ENCODE measurements at places on chromosomes 7 and 10.

DNA sequence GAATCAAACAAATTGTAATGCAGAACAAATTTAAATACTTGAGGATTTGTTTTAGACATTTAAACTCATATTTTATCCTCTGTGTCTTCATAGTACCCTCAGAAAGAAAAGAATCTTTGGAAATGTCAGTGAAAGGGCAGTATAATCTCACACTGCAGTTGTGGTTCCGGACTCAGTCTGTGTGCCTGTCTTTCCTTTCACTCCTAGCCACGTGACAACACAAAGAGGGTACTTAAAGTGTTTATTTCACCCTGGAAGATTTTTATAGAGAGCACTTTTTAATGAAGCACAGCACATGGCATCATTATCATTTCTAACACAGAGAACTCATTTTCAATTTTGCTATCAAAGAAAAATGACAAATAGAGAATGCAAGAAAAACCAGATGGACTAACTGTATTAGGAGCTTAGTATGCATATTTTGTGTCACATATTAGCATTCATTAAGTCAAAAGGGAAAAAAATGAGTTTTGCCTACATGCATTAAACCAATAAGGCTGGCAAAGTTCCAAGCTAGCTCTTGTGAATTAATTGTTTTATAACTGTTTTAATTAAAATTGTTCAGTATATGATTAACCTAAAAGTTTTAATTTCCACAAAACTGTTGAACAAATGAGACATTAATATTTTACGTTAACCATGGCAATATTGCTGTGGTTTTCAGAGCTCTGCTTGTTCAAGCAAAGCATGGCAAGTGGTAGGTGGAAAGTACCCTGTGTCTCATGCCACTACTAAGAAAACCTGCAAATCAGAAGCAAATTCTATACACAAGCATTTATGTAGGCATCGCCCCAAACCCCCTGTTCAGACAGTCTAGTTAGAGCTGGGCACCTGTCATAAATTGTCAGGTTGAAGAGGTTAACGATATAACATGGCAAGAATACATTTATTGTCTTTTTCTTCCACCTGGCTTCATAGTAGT, 65.9 kb downstream of the AUTS2 start:
- no peak for DNase-seq

DNA sequence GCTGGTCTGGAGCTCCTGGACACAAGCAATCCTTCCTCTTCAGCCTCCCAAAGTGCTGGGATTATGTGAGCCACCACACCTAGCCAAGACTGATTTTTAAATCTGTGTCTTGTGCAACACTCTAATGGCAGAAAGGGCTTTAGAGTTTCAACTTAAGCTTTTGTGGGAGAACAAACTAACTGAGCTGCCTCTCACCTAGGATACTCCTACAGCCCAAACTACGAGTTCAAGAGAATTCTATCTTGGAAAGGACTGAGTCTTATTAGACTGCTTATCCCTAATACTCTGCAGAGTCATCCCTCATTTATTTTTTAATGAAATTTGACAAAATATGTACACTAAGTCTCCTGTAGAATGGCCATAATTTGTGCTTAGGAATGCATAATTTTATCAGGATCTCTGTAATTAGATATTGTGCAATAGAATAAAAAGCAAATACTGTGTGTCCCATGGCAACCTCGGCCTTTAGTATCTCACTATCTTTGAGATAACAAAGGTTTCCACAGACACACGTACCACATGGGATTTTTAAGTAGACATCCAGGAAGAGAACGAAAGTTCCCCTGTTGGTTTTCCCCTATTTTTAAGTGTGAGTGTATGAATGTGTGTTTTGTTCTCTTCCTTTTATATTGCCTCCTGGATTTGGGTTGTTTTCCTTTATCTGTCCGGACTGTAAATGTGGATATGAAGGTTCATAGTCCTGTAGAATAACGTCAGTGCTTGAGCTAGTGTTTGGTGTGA, 199.4 kb upstream of the TCF7L2 start:
- DNase-seq = no peak

DNA sequence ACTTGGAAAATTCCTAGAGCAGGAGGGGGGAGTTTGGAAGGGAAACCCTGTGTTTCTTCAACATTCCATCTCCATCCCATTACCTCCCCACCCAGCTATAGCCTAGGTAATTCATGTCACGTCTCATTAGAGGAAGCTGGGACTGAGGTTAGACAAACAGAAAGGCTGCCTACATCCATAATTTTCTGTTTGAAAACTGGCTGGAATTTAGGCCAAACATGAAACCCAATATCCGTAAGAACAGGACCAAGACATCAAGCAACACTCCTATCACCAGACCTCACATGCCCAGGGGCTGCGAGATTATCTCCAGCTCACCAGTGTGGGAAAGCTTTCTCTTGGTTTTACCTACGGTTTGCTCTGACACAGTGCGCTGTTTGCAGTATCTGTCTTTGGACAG, 316.3 kb downstream of the FRMD4A start:
- DNase-seq = no peak

DNA sequence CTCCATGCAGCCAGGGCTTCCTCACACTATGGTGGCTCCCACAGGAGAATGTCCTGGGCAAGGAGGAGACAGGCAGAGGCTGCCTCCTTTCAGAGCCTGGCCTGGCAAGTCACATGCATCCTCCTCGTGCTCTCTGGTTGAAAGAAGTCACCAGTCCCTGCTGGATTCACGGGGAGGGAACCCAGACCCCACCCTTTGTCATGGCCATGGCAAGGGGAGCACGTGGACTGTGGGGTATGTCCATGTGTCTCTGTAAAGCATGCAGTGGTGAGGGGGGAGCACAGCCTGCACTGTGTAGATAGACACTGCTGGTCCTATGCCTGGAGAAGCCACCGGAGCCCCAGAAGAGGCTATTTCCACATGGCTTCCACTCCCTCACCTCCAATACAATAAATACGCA, 225.0 kb downstream of the TCERG1L start:
- no peak for DNase-seq

GRCh38 chr7:85833066-85833465, 646.2 kb upstream of the SEMA3D start:
- DNase-seq = no peak

- DNase-seq = no peak
These were observed 690.8 kb upstream of the FZD8 start for GRCh38 chr10:36332926-36333325.

GRCh38 chr7:96968981-96969380, 36.4 kb upstream of the DLX6 start:
- no peak for DNase-seq

DNA sequence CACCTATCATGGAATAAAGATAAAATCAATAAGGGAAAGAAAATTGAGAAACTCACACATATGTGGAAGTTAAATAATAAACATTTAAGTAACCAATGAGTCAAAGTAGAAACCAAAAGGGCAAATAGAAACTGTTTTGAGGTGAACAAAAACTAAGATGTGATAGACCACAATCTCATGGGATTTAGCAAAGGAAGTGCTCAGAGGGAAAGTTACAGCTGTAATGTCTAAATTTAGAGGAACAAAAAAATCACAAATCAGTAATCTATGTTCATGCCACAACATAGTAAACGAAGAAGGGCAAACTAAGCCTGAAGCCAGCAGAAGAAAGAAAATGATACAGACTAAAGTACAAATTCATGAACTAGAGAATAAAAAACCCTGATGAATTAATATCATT, 16.3 kb downstream of the CYP3A4 start:
- DNase-seq = no peak

- DNase-seq = no peak
These were observed 27.6 kb upstream of the GARS1 start for GRCh38 chr7:30567081-30567480.

GRCh38 chr10:21532694-21533466, 1.2 kb upstream of the MLLT10 start:
- DNase-seq = no peak

GRCh38 chr7:152424348-152425108, 11.3 kb downstream of the KMT2C start:
- no peak for DNase-seq

- DNase-seq = no peak
These were observed 23.1 kb downstream of the TCAF1 start for GRCh38 chr7:143878884-143879283.

GRCh38 chr10:1049425-1049958, 573 bp upstream of the IDI1 start:
- no peak for DNase-seq

DNA sequence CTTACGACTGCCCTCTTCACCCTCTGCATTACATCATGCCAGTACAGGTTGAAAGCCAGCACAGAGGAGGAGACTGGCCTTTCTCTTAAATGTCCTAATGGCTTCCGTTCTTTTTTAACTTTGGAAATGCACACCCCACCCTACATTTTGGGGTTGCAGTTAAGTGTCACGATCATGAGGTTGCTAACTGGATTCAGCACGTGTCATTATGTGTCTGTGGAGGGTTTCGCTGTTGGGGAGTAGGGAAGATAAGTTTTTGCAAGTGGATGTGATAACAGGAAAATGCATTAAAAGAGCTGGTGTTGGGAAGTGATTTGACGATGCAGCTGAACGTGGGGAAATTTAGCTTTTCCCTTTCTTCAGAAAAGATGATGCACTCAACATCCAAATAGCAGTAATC, 135.9 kb downstream of the LRRC4 start:
- no peak for DNase-seq

DNA sequence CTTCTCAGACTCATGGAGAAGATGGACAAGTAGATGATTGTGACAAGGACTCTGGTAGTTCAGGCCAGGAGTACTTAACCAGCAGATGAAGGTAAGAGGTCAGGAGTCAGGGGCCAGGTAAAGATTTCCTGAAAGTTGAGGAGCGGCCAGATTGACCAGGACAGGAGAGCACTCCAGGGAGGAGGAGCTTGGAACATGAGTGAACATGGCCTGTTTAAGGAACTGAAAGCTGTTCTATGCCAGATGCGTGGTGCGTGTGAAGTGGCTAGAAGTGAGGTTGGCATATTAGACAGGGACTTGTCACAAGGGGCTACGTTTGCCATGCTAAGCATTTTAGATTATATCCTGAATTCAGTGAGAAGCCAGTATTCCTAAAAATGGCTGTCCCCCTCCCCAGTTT, 157.2 kb downstream of the WNT2 start:
- DNase-seq = no peak

DNA sequence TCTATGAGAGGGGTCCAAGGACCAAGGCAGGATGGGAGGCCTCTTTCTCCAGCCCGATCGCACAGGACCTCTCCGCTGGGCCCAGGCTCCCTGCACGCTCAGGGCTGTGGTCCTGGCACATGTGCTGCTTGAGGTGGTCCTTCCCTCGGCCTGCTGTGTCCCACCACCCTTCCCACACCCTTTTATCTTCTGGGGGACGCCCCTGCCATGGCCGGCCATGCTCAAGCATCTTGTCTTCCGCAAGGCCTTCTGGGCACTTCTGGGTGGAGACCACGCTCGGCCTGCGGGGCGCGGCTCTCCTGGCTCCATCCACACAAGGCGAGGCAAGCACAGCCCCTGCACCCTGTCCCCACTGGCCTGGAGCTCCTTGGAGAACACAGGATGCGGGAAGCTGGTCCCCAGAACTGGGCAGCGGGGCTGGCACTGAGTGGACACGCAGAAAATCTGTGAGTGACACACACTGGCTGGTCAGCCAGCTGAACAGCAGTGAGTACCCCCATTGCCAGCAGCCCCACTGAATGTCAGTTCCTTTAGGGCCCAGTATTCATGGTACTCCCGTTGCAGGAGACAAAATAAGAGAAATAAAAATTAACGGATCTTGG, 115.9 kb downstream of the TCERG1L start:
- DNase-seq = no peak

DNA sequence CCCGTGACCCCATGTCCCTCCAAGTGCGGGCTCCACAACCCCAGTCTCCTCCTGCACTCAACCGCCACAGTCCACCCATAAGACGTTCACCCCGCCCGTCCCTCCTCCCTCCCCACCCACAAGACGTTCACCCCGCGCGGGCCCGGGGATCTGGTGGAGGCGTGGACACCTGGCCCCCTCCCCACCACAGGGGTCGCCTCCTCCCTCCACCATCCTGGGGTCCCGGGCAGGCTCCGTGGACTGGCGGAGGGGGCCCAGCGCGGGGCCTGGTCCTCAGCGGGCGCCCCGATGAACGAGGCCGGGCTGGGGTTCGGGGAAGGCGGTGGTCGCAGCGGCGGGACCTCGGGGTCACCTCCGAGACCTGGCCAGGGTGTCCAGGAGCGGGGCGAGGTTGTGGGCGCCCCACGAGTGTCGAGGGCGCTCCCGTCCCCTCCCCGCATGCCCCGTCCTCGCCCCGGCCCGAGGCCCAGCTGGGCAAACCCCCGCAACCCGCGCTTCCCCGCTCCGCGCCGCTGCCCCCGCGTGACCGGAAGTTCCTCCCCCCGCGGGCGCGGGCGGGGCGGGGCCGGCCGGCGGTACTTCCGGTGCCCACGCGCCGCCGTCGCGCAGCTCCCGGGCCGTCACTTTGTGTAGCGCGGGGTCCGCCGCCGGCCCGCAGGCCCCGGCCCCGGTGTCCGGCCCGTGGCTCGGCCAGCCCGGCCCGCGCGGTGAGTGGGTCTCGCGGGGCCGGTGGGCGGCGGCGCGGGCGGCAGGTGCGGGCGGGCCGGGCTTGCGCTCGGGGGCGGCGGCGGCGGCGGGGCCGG, at the start of gene ZNF316:
Gene ZNF316 (plus strand): TSS at position 578 of the 803 bp plus-strand sequence. CDS start 5,092 bp downstream, outside the sequence.
- DNase-seq = peak; percentile 55

DNA sequence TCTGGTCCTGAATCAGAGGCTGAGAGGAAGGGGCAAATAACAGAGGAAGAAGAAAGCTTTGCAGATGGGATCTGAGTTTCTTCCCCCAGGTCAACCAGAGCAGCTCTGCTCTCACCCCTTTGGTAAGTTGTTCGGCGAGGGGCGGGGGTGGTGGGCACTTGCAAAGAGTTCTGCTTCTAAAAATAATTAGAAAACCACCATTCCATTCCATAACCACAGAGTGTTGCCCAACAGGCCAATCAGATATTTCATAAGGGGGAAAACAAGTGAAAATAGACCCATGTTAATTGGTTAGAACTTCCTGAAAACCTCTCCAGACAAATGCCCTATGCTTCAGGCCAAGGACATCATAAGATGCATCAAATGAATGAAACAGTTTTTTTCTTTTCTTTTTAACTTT, 43.6 kb upstream of the R3HCC1L start:
- no peak for DNase-seq

GRCh38 chr10:132979491-132980425, 37.4 kb upstream of the CFAP46 start:
- DNase-seq = no peak

DNA sequence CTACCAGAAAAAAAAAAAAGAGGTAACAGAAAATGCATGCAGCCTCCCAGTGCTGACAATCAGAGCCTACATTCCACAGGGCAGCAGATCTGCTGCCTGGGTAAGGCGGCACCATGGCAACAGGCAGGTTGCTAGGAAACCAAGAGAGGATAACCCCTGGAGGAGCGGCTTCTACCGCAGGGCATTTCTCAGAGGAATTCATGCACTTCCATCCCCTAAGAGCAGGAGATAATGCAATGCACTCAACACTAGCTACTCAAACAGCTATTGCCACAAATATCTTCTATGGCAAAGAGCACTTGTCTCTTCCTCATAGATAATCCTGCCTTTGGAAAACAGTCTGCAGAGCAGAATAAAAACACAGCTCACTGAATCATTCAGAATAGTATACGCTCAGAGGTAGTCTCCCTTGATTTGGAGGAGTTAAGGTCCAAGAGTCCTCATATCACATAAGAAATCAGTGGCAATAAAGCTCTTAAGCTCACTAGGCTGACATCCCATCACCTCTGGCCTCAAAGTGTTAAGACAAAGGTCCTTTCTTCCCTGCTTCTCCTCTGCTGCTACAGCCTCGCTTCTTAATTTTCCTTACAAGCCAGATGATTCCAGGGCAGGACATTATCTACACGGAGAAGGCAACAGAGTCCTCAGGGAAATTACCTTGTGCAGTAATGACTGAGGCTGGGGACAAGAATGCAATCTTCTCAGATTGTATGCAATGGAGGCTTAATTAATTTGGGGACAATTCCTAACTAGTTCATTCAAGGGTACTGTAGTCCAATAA, 10.7 kb downstream of the PSAP start:
- DNase-seq = peak; percentile 48

Measured in dermis microvascular lymphatic vessel endothelial cell (primary cell).